ENCODE measurements at places on chromosomes 6 and 20.

DNA sequence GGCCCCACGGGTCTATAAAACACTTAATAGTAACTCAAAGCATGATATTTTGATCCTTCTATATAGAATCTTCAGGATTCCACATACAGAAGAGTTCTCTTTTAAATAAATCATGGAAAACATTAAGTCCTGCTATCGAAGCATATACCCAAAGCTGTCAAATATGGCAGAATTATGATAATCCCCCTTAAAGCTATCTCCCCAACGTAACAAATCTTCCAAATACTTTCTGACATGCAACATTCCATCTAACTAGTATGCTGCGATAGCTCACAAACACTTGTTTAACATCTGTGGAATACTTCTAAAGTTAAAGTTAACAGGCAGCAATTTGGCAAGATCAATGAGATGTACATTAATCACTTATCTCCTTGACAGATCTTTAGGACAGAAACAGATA lies 371.0 kb upstream of the RUNX2 start:
- ATAC-seq = no peak

DNA sequence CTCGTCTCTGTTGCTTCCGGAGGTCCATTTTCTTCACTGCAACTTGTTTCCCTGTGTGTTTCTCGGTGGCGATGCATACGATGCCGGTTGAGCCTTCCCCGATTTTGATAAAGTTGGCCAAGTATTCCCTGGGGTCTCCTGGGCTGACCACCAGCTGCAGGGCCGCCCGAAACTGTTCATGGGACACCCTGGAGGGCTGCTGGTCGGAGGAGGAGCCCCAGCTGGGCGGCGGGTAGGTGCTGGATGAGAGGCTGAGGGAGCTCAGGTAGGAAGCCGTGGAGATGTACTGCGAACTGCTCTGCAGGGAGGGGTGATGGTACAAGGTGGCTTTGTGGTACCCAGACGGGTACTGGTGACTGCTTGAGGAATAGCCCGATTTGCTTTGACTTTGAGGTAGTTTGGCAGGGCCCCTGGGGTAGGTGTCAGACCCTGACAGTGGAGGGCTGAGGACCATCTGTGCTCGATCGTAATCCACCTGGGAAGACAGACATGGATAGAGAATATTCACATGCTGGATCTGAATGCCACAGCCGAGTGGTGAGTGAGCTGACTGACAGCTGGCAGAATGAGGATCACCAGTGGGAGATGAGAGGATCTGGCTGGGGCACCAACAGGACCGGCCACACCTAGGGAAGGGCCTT lies 51.6 kb downstream of the LAMP5 start:
- no peak for ATAC-seq

- ATAC-seq = no peak
Observed at GRCh38 chr20:35303382-35303734, 11.1 kb upstream of the FAM83C start.

GRCh38 chr6:110629153-110629552 lies 152.7 kb upstream of the SLC22A16 start:
- no peak for ATAC-seq

DNA sequence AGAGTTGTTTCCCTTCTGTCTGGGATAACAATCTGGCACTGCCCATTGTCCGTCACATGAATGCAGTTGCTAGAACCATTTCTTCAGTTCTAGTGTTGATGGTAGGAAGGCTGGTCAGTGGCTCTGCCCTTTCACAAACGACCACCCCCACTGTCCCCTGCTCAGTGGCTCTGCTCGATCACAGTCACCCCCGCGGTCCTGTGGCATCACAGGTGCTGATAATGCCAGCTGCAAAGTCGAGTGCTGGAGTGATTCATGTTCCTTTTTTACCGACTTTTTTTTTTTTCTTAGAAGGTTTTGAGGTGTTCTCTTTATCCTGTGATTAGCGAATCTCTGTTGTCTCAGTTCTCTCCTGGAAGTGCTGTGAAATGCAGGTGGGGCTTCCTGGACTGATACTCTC lies 22.8 kb downstream of the FAM120B start:
- no peak for ATAC-seq

- ATAC-seq = peak; percentile 81
Observed at GRCh38 chr20:59247731-59248684, 52.4 kb upstream of the EDN3 start.

GRCh38 chr20:55054453-55054852 lies 579.1 kb downstream of the DOK5 start:
- no peak for ATAC-seq

DNA sequence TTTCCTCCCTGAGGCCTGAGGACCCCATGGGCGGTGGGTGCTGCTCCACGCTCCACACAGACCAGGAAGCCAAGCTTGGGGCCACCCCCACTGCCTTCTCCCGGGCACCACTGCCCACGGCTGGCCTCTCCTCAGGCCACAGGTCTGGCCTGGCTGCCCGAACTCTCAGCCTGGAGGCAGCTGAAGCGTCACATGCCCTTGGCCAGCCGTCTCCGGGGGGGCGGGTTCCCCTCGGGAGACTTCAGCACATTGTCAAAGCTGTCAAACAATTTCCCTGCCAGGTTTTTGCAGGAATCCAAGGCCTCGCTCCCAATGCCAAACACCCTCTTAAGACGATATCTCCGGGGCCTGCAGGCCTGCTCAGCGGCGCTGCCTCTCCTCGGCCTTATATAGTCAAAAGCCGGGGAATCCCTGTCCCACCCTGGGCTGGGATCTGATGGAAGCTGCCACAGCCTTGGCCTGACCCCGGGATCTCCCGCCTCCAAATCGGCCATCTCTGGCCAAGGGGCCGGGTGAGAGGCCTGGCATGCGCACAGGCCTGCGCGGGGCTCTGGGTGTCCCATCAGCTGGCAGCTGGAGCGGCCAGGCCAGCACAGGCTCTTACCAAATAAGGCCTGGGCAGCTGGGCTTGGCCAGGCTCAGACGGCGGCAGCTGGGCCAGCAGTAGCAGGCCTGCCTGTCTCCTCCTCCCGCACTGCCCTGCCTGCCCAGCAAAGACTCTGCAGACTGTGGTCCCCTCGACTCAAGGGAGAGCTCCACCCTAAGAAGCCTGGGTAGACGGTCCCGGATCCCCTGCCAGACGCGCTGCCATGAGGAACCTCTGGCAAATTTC lies 49.7 kb downstream of the RBM38 start:
- ATAC-seq = peak; percentile 68

DNA sequence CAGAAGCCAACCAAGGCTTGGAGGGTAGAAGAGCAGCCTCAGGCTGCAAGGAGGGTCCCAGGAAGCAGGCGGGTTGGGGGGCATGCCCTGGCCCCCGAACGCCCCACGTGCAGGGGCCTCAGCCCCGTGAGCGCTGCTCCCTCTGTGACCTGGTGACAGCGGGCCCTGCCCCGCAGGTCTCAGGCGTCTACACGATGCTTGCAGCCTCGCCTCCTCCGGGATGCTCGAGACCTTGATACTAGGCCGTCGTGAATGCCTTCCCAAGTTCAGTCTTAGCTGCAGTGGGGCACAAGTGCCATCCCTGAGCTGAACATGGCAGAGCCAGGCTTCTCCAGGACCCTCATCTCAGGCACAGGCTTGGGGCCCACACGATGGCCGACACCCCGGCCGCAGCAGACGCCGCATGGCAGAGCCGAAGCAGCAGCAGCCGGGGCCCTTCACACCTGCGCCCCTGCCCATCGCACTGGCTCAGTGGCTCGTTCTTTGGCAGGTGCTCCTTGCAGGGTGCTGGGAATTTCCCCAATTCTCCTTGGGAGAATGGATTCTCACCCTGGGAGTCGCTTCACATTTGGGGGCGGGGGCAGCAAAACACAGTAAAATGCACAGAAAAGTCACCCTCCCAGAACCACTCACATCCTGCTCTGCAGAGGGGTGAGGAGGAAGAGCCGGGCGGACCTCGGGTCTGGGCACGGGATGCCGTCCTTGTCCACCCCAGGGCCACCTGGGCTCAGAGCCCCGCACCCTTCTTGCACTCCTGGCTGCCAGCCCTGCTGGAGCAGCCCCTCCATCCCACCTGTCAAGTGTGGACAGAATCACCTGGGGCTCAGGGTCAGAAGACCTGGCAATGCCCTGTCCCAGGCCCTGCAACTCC lies 161.8 kb downstream of the DLL1 start:
- no peak for ATAC-seq

DNA sequence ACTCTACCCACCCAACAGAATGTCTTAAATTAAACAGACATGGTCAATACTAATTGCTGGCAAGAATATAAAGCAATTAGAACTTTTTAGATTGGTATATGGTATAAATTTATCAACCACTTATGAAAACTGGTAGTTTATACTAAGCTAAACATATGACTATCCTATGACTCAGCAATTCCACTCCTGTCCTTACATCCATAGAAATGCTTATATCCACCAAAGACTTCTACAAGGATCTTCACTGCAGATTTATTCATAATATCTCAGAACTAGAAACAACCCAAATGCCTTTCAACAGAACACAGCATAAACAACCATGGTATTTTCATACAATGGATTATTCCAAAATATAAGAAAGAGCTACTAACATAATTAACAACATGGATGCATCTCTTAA lies 4.6 kb downstream of the ZNF184 start:
- no peak for ATAC-seq

DNA sequence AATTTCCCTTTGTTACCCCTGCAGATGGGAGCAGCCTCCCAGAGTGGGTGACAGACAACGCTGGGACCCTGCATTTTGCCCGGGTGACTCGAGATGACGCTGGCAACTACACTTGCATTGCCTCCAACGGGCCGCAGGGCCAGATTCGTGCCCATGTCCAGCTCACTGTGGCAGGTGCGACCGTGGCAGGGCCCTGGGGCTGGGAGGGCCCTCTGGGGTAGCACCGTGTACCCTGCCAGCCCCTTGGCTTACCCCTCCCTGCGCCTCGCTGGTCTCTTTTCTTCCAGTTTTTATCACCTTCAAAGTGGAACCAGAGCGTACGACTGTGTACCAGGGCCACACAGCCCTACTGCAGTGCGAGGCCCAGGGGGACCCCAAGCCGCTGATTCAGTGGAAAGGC lies 29.4 kb upstream of the SRF start:
- no peak for ATAC-seq

DNA sequence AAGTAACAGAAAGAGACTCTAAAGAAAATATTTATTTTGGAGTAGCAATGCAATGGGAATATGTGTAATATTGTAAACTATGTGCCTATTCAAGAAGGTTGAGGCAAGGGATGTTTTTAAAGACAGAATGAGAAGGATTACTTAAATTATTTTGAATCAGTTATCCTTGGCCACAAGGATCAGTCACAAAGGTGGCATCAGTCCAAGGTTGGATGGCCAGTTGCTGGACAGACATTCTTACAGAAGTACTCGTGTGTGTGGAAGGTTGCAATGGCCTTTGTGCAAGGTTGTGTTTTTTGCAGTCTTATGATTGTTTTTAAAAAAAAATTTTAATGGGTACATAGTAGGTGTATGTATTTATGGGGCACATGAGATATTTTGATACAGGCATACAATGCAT lies 2.0 kb downstream of the QRSL1 start:
- no peak for ATAC-seq

GRCh38 chr6:154526996-154527395 lies 16.5 kb upstream of the CNKSR3 start:
- ATAC-seq = no peak

GRCh38 chr6:20978151-20978614 lies 443.9 kb downstream of the CDKAL1 start:
- ATAC-seq = peak; percentile 73

GRCh38 chr6:42689371-42689770 lies 33.0 kb downstream of the PRPH2 start:
- ATAC-seq = no peak

GRCh38 chr20:3858689-3859088 lies 12.1 kb downstream of the MAVS start:
- ATAC-seq = no peak

GRCh38 chr6:42571611-42572342 lies 7.9 kb downstream of the UBR2 start:
- ATAC-seq = no peak

DNA sequence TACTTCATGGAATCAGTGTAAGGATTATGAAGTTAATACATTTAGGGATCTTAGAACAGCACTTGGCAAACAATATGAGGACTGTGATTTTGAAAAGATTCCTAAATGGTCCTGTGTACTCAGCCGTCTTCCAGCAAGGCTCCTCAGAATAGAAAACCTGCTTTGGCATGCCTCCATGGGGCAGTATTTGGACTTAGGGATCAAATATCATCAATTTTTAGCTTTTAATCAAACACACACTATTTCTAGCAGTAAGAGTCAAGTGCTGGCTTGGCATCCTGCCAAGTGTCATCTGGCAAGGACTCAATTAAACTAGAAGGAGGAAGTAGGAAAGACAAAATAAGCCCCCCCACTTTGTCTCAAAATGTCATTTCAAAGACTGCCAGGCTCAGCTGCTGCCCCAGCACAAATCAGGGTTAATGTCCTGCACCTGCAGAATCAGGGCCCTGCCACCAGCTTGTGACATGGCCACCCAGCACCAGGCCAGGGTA lies 40.8 kb downstream of the IYD start:
- ATAC-seq = no peak

DNA sequence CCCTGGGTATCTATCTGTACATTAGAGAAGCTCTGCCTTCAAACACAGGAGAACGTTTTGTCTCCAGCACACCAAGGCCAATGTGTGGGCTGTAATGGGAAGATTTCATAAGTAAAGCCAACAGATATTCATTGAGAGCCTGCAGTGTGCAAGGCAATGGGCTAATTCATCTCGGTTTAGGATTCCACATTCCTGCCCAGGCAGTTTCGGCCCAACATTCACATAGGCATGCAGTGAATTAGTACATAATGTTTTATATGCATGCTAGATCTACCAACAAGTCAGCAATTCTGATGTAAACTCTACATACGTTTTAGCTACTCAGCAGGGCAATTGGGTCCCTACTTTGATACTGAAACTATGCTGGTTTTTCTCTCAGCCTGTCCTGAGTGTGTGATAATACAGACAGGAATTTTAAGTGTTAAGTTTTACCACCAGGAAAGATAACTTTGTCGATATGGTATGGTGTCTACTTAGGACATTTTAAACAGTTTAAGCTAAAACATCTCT lies 46.9 kb upstream of the NAA20 start:
- no peak for ATAC-seq

DNA sequence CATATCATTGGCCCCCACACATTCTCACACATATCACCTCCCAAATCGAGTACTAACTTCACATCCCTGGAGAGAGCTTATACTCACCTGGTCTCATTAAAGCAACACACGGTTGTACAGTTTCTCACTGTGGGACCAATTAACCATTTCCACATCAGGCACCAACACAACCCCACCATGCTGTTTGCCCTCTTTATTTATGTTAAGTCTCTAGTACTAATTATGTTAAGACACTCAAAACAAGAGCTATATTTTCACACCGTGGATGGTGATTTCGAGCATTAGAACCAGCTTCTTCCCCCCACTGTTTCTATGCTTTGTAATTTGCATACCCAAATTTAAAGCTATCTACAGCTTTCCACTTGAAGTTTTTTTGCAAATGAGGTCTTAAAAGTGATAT lies 6.3 kb downstream of the SCML4 start:
- ATAC-seq = no peak

Data from SK-N-SH treated with all-trans-retinoic acid at 6 μM for 48 hours (cell line).